Activated CD4-positive, alpha-beta T cell treated with anti-CD3 and anti-CD28 coated beads for 24 hours (primary cell): ENCODE measurements at places on chromosomes 3 and 15.

GRCh38 chr3:115859002-115859807 lies 235.9 kb downstream of the GAP43 start:
- no peak for DNase-seq

DNA sequence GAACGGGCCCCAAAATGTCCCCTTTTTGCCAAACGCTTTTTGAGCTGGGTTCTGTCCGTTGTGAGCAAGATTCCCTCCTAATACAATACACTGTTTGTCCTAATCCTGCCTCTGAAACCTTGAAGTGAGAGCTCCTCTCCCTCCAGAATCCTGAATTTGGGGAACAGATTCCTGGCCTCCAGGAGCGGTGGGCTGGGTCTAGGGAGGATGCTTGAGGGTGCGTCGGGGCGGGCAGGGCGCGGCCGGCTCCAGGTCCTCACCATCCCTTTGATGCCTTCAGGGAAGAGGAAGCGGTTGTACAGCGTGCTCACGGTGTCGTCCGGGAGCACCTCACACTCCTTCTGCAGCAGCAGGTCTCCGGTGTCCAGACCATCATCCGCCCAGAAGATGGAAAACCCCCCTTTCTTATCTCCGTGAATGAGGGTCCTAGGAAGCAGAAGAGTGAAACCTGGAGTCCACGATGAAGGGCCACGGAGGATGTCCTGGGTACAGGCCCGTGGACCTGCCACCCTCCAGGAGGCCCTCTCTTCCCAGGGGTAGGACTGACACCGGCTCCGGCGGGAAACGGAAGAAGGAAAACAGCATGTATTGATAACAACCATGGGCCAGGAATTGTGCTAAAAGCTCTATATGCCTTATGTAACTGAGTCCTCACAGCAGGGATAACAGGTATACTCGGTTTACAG lies 23.2 kb downstream of the ALDH1L1 start:
- DNase-seq: no peak

- DNase-seq: no peak
Observed at GRCh38 chr3:58962040-58962651, 87.7 kb downstream of the CFAP20DC start.

- DNase-seq: no peak
Observed at GRCh38 chr3:152190636-152191183, 78.0 kb upstream of the MBNL1 start.

DNA sequence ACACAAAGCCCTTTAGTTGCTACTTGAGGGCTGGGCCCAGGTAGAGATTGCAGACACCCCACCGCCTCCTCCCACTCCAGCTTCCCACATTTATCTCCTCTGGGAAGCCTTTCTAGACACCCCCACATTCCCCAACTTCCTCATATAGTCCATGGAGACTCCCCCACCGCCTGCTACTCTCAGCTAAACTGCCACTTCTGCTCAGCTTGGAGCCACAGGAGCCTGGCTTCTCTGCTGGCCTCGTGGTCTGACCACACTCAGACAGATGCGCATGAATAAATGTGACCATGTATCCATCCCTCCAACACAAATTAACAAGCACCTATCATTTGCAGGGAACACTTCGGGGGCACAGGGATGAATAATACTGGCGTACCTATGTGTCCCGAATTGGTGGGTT lies 10.5 kb upstream of the ACSBG1 start:
- DNase-seq: no peak

GRCh38 chr3:105629718-105630117 lies 239.1 kb downstream of the CBLB start:
- DNase-seq: no peak

DNA sequence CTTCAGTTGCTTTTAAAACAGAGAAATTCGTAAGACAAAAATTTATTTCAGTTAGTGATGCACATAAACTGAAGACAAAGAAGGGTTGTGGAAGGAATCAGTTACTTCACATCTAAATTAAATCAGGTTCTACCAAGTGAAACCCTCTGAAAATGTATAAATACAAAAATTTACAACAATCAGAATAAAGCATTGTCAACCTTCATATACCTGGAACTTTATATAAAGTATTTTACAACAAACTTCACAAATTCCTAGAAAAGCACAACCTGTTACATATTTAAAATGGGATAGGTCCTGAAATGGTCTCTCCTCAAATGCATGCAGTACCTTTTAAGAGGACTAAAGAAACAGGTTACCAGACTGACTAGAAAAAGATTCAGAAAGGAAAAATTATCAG lies 26.9 kb downstream of the ATOSA start:
- no peak for DNase-seq

DNA sequence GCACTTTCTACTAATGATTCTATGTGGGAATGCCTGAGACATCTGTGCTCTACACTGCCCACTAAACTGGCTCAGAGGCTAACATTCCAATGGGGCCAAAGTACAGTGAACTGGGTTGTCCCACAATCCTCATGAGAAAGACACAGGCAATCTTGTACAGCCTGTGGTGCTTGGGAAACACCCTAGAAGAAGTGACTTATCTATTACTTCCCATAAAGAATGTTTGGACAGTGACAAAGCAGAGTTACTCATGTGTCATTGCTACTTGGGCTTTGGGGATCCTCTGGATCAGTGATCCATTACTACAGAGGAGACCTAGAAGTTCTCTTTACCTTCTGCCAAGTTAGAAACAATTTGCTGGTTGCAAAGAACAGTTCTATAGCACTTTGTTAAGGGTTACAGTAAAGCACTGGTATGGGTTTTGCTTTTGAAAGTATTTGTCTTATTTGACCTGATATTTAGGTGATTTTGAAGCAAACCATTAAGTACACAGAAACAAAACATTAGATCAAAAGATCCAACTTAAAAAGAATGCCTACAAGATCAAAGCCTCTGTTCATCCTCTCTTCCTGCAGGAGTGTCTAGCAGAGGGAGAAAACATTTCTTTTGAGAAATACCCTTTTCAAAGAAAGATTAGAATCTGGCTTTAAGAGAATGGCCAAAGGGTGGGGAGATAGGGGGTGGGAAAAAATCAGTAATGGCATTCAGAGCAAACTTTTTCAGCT lies 75.8 kb downstream of the CTNNB1 start:
- DNase-seq: no peak

DNA sequence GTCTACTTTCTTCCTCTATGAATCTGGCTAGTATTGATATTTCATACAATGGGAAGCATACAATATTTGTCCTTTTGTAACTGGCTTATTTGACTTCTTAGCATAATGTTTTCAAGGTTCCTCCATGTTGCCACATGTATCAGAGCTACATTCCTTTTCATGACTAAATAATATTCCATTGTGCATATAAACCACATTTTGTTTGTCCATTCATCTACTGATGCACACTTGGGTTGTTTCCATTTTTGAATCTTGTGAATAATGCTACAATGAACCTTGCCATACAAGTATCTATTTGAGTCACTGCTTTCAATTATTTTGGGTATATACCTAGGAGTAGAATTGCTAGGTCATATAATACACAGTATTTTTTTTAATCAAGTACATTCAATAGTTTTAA lies 38.0 kb downstream of the OSBPL10 start:
- no peak for DNase-seq

DNA sequence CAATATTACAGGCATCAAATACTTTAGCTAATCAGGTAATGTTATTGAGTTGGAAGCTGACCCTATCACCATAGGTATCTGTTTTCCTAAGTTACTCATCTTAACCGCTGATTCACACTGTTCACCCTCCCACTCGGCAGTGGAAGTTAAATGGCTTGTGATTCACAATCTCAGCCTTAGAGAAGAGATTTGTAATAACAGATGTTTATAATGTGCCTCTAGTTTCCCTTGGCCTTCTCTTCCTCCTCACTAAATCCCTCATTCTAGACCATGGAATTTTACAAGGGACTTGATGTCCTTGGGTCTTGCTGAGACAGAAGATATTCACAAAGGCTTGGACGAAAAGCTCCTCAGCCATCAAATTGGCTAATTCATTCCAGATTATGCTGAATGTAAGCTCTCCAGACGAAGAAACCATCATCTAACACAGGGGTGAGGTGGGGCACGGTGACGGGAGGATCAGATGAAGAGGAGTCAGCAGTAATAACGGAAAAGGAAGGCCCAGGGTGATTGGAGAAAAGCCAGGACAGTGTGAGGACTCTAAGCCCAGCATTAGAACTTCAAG lies 931.7 kb downstream of the MCTP2 start:
- no peak for DNase-seq

DNA sequence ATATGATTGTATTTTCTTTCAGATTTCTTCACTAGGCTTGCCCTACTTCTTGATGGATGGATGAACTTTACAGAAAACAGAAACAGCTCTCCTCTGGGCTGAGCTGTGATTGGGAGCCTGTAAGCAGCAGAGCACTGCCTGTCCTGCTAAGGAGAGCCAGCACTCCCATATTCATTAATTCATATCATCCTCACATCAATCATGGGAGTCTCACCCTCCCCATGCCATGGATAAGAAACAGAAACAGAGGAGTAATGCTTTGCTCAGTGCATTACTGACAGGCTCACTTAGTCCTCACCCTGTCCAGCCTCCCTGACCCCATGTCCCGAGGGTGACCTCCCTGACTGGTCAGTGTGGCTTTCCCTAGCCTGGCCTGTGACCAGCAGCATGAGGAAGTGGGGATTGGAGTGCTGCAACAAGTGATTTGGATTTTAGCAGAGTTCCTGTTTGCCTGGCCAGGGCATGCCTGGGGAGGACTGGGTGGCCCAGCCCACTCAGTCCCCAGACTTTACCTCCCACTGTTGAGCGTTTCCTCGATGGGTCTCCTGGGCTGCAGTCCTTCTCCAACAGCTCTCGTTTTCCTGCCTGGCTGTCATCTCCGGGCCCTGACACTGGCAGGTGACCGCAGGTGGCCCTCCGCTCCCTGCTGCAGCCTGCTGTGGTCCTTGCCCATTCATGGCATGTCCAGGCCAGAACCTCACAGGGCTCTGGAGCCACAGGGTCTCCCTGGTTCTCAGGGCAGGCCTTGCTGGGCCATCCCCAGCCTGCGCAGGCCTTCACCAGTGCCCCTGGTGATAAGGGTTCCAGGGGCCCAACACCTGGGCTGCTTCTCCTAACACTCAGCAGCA lies 1.3 kb upstream of the TMIE start:
- no peak for DNase-seq

GRCh38 chr15:48766196-48766595 lies 44.7 kb downstream of the CEP152 start:
- DNase-seq: no peak

DNA sequence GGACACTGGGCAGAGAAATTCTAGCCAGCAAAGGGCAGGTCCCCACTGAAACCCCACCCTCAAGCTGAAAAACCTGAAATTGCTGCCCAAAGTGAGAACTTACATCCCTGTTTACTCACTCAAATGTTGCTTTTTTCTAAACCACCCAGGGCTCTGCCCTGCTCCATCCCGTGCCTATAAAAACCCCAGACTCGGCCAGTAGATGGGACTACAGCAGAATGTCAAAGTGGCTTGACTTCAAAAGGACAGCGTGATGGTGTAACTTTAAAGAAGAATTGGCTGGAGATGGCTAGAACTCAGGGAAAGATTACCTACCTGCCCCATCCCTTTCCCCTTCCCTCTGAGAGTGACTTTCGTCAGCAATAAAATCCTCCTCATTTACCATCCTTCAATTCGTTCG lies 246.9 kb downstream of the PYDC2 start:
- DNase-seq: no peak

DNA sequence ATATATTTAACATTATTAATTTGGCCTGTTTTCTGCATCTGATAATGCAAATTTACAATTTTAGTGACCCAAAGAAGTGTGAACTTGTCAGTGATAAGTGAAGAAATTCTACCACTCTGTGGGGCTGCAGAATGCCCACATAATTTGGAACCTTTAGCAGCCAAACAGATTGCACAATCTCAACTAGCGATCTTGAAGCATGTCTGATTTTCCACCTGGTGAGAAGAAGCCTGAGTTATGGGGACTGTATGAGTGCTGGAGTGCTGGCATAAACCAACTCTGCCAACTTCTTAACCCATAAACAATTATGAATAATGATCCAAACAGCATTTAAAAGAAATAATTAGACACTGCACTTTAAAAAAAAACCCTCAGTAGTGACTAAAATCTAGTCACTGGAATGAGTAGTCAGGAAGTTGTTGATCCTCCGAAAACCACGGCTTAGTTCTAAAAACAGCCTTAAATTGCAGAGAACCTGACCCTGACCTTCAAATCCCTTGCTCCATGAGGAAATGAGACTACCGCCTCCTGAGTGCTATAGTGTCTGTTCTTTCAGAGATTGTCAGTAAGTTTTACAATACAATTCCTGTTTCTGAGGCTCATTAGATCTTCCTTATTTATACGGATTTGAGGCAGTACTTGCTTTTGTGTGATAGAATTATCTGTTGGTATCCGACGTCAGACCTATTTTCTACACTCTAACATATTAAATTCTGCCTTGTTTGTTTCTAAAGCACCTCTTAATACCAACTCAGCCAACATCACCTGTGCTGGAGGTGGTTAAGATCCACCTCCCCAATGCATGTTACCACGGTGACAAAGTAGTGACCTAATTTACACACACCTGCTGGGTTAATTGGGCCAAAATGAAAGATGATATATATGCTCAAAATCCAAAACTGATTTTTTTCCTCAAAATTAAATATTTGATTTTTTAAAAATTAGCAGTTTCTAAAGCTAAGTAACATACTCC lies 267.7 kb downstream of the ZBTB20 start:
- DNase-seq: no peak

- DNase-seq: no peak
Observed at GRCh38 chr3:106172780-106173179, 304.0 kb upstream of the CBLB start.

GRCh38 chr3:32422943-32423342 lies 31.3 kb downstream of the CMTM7 start:
- DNase-seq: no peak

- DNase-seq: no peak
Observed at GRCh38 chr15:91254766-91255165, 154.7 kb downstream of the SV2B start.

DNA sequence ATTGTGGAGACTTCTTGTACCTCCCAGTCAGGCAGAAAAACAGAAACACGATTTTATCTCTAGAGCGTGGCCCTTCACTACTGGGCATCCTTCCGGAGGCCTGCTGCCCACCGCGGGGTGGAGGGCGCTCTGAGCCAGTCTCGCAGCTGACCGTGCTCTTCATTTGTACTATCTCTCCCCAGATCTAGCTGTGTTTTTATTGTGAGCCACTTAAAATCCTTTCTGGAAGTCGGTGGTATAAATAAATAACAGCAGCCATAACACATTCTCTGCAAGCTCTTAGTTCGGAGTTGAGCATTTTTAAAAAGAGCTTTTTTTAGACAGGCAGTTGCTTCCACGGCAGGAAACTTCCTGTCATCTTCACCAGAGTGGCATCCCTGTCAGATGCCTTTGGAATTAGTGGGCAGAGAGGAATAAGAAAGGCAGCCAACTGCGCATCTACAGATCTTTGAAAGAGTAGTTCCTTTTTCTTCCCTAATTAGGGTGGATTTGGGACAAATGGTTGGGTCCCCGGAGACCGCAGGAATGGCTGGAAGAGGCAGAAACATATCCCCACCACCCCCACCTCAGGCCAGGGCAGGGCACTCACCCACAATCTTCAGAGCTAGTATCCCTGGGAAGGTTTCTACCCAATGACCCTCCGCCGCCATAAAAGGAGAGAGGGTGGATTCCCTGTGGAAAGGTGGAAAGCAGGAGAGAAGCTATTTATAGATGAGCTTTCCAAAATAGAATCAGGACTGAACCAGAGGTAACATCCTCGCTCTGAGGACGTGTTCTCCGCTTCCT lies 91.1 kb downstream of the TOP2B start:
- DNase-seq: no peak
